Activated CD4-positive, alpha-beta T cell treated with anti-CD3 and anti-CD28 coated beads, Interleukin-2, amount 50 U/mL, for 16 hours (primary cell): ENCODE measurements at places on chromosomes 12 and 14.

- no peak for DNase-seq
These were observed 30.7 kb downstream of the DGLUCY start for GRCh38 chr14:91144425-91145145.

- no peak for DNase-seq
These were observed 739 bp downstream of the JPH4 start for GRCh38 chr14:23577710-23578392.

GRCh38 chr12:11765817-11766794 is 116.6 kb downstream of the ETV6 start:
- peak; percentile 58 for DNase-seq

DNA sequence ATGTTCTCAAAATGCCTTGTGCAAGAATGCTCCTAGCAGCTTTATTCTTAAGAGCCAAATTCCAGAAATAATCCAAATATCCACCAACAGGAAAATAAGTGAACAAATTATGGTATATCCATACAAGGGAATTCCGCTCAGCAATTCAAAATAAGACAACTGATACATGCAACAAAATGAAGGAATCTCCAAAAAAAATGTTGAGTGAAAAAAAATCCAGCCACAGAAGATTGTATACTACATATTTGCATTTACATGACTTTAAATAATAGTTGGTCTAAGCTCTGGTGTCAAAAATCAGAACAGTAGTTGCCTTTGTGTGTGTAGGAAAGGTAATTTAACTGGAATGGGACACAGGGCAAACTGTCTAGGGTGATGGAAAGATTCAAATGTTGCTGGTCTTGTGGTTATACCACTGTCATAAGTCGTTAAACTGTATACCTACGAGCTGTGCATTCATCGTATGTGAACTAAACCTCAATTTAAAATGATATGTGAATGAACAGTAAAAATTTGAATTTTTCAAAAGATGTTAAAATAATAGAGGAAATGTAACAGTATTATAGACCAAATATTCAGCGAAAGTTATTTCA is 3.2 kb downstream of the CD69 start:
- no peak for DNase-seq

DNA sequence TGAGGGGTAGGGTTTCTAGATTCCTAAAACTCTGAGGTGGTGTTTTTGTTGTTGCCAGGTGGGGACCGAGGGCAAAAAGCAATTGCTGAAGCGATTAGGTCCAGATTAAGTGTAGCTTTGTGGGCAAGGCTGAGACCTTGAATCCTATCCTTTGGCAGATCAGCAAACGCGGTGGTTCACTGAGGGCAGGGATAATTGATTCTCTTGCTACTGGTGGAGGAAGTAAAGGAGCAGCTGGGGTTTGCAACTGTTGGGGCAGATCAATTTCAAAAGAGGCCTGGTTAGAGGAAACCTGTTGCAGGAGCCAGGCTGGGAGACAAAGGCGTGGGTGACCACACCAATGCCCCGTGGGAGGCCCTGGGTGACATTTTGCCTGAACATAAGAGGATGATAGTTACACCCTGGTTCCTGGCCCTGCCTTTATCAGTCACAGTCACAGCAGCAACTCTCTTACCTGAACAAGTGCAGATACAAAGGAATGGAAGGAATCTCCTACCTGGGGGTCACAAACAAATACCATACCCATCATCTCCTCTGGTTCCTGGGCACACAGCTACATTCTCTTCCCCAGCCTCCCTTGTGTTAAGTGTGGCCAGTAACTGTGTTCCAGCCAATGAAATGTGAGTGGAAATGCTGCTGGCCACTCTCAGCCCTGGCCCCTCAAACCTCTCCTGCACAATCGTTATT is 43.3 kb upstream of the RASSF3 start:
- DNase-seq: no peak

GRCh38 chr12:124804011-124804621 is 59.5 kb downstream of the SCARB1 start:
- no peak for DNase-seq

- no peak for DNase-seq
These were observed 12.6 kb upstream of the PUS1 start for GRCh38 chr12:131916306-131917138.

DNA sequence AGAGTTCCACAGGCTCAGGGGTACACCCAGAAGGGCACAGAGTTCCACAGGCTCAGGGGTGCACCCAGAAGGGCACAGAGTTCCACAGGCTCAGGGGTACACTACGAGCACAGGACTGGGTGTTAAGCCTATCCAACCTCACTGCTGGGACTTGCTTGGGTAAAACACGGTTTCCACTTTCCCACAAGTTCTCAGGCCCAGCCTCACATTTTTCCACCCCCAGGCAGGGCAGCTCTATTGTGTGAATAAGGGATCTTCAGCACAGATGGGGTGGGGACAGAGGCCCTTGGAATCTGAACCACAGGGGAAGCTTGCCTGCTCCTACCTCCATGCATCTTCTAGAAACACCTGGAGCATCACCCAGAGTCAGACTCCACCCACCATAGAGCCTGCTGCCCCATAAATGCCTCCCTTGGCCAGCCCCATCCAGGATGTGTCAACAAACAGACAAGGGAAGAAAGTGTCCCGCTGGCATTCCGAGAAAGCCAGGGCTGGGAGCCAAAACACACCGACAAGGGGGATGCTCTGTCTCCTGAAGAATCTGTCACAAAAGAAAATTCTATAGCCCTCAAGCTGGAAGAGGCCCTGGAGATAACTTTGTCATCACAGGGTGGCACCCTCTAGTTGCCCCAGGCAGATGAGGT is 4.8 kb downstream of the CRACR2A start:
- no peak for DNase-seq

DNA sequence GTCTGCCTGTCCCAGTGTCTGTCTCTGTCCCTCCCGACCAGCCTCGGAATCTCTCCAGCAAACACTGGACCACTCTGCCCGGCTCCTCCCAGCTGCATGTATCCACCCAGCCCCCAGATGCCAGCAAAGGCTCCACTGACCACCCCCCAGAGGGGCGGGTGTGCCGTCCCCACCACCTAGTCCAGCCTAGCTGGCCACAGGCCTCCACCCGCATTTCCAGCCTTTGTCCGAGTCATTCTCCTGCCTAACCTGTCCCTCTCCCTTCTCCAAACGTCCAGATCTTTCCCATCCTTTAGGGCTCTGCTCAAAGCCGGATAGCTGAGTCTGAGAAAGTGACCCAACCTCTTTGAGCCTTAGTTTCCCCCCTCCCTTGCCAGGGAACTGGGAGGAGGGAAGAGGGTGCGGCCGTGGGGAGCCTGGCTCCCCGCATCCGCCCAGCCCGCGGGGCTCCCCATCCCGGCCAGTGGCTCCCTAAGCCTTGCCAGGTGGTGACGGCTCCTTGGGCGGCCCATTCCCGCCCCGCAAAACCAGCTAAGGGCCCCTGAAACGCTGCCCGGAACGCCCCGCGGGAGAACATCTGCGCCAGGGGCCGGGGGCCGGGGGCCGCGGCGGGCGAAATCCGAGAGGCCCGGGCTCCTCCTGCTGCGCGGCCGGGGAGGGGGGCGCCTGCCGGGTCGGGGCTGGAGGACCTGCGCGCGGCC is 34.6 kb upstream of the ANKRD9 start:
- no peak for DNase-seq

- no peak for DNase-seq
These were observed 41.5 kb upstream of the ASPG start for GRCh38 chr14:104044016-104044415.

DNA sequence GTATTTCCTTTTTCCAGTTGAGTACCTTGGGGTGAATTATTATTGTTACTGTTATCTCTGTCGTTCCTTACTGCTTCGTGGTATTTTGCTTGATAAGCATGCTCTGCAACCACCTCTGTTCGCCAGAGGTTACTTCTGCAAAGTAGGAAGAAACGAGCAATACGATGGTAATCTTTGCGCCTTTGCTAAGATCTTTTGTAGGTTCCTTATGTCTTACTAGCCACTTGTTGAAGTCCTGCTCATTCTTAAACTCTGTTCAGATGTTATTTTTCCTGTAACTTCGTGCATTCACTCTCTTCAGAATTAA is 729 bp upstream of the M6PR start:
- no peak for DNase-seq

DNA sequence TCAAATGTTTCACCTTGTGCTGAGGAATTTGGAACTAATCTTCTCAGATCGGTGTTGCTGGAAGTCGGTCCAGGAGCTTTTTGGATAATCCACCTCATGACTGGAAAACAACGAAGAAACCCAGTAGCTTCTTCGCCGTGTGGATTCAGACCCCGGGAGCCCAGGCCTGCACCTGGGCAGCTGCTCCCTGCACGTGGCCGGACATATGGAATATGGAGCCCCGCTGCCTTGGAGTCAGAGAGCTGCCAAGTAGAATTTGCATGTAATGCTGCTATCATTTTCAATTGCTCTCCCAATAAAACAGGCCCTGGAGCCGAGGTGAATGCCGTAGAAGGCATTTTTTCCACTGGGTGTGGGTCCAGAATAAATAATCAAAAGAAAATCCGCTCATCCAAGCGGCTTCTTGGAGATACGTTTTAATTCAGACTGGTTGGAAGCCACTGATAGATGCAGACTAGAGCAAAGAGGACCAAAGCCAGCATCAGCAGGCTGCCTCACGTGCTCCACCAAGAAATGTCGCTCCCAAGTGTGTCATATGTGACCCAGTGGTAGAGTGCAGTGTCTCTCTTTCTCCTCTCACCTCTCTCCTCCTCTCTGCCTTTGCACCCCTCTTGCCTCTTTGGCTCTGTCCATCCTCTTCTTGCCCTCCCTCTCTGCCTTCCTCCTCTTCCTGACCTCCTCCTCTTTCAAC is 115.3 kb downstream of the ZNF664 start:
- no peak for DNase-seq

DNA sequence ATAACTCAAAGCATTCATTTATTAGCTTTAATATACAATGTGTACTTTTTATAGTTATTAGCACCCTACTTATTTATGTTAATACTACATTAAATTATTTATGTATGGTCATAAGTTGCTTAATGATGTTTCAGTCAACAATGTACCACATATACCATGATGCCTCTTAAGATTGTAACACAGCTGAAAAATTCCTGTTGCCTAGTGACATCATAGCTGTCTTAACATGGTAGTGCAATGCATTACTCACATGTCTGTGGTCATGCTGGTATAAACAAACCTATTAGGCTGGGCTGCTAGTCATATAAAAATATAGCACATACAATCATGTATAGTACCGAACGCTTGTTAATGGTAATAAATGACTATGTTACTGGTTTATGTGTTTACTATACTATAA is 120.4 kb downstream of the ANO6 start:
- DNase-seq: no peak

GRCh38 chr12:116333402-116333801 is 55.9 kb upstream of the MED13L start:
- DNase-seq: no peak

DNA sequence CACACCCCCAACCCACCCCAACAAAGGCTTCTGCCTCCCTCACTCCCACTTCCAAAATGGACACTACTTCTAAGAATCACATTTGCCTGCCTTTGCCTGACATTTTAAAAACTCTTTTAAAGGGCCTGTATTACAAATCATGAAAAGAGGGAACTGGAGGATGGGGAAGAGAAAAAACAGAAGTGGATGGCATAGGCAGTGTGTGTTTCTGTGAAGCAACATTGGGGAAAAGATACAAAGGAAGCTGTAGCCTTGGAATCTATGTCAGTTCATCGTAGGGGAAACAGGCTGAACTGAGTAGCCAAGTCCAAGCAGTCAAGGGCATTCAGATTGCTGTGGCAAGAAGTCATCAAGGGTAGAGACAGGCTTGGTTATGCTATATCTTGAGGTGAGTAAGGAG is 273.9 kb downstream of the BTG1 start:
- no peak for DNase-seq

- DNase-seq: no peak
These were observed 99.2 kb downstream of the DIP2B start for GRCh38 chr12:50603817-50604639.

DNA sequence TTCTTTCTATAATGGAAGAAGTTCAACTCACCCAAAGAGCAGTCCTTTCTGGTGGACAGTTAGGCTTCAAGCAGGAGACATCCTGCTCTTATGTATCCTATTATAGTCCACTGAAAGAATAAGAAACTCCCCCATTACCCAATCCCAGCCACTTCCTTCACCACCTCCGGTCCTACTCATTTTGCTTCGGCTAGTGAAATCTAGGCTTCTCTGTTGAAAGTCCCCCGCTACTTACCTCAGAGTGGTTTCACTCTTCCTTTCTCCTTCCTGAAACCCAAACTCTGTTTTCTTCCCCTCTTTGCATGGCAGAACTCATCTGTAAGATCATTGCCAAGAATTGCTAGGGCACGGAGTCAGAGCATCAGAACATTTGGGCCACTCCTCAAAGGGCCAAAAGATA is at the start of gene GPR84:
GPR84 (minus strand) TSS at position 74 of the 400 bp plus-strand sequence. CDS start 635 bp downstream, outside the sequence.
- peak; percentile 84 for DNase-seq
